Dermis blood vessel endothelial cell (primary cell): ENCODE measurements at places on chromosomes 6 and 20. TPM values are rescaled to one million over a fixed set of nuclear protein-coding genes. Genes with fewer than 3 reads are reported as not detected.

Gene HIVEP2
- total RNA-seq, result 10.6 and 11.7 TPM in 2 replicates

- DNase-seq, result no peak
Observed at GRCh38 chr6:15476631-15477380, 186.0 kb downstream of the DTNBP1 start.

Gene MUC22
- not detected in 2 replicates for total RNA-seq

DNA sequence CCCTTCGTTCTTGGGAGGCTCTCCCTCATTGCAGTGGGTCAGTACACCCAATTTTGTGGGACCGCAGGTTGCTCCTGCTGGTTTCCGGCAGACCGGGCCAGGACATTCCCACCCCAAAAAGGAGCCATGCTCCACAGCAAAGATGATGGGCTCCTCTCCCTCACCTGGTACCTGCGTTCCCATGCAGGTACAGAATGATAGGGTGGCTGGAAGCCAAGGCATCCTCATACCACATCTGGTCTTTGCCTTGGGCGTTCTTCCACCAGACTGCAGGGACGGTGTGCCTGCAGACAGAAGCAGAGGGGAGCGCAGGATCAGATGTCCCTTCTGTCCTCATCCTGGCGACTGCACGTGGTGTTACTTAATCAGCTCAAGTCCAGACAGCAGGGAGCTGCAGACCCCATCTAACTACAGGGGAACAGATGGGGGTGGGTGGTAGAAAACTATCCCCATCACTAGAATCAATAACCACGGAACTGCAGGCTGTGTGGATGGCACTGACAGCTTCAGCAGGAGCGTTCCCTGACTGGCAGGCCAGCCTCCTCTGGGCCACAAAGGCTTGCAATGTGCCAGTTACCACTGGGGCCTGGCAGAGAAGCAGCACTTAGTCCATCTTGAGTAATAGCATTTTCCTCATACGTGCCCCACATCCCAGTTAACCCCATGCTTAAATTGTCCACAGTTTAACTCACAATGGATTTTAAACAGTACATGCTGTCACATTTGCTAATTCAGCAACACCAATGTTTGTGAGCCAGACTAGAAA is 70.4 kb downstream of the ABHD12 start:
- DNase-seq, result no peak

Gene CPNE5
- total RNA-seq, result 12.9 and 14.0 TPM in 2 replicates

Gene SEMG1
- not detected in 2 replicates for total RNA-seq

DNA sequence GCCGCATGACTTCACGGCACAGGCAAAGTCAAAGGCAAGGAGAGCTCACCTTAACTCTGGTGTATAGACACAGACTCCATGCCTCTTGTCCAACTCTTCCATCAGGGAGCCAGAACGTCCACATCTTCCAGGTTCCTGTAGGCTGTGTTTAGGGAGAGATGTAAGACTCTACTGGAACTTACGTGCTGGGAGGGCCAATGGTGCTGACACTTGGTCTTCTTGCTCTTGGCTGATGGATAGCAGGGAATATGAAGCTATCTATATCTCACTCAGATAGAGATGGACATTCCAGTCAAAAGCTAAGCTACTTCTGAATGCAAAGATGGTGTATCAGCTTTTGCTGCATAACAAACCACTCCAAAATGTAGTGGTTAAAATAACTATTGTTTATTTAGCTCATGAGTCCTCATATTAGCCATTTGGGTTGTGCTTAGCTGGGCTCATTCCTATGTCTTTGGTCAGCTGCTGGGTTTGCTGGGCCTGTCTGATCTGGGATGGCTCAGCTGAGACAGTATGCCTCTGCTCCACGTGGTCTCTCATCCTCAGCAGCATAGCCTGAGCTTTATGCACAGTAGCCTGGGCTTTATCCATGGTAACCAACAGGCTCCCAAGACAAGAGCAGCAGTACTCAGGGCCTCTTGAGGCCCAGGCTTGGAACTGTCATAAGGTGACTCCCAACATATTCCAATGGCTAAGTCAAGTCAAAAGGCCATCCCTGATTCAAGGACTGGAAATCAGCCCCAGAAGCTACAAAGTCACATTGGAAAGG is 111.6 kb downstream of the SNX5 start:
- no peak for DNase-seq

- peak; percentile 89 for DNase-seq
Observed at GRCh38 chr20:49344975-49345374, 67.1 kb upstream of the ZNFX1 start.

DNA sequence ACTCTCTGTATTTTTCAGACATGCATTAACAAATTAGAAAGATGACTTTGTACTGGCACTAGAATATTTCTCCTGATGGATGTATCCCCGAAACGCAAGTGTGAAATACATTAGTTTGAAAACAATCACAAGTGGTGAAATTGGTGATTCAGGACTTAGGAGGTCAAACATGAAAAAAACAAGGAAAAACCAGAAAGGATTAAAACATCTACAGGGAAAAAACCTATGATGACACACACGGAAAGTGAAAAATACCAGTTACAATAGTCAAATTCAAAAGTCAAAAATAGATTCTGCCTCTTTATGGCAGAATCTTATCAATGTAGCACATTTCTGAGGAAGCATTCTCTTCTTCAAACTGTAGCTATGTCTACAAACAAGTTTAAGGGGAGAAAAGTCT is 129.0 kb upstream of the SGK1 start:
- no peak for DNase-seq

GRCh38 chr20:31580706-31581105 is 24.4 kb upstream of the ID1 start:
- no peak for DNase-seq

Gene PACSIN1
- total RNA-seq, result not detected in 2 replicates

- DNase-seq, result no peak
Observed at GRCh38 chr6:88141561-88142296, 24.4 kb downstream of the CNR1 start.

Gene DCDC2
- total RNA-seq, result 1.0 and 1.5 TPM in 2 replicates

Gene SDC4
- total RNA-seq, result 41.5 and 79.3 TPM in 2 replicates

DNA sequence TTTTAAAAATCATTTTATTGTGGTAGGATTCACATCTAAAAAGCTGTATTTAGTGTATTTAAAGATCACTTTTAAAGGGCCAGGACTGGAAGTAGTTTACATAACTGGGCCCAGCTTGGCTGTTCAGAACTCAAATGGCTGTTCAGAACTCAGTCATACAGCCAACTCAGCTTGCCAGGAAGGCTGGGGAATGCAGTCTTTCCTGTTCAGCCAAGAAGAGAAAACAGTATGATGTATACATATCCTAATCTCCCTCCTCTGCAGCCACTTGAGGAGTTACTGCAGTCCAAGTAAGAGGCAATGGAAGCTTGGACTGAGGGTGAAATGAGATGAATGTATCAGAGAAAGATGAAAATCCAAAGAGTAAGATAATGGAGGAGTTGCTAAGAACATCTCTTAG is 24.6 kb downstream of the DSTN start:
- DNase-seq, result peak; percentile 87

Gene EFCAB8
- under 0.01 and 0.05 TPM in 2 replicates for total RNA-seq

Gene PARD6B
- 0.28 and 0.85 TPM in 2 replicates for total RNA-seq

- DNase-seq, result no peak
Observed at GRCh38 chr6:80959034-80959433, 793.4 kb downstream of the TENT5A start.

Gene GMDS
- total RNA-seq, result 12.6 and 21.1 TPM in 2 replicates

- peak; percentile 56 for DNase-seq
Observed at GRCh38 chr6:165664559-165665383, 1.7 kb upstream of the PDE10A start.

Gene NOTCH4
- total RNA-seq, result 44.3 and 63.5 TPM in 2 replicates

- no peak for DNase-seq
Observed at GRCh38 chr6:45625191-45625664, 247.5 kb upstream of the SUPT3H start.

Gene FRK
- total RNA-seq, result 0.05 and 0.17 TPM in 2 replicates

DNA sequence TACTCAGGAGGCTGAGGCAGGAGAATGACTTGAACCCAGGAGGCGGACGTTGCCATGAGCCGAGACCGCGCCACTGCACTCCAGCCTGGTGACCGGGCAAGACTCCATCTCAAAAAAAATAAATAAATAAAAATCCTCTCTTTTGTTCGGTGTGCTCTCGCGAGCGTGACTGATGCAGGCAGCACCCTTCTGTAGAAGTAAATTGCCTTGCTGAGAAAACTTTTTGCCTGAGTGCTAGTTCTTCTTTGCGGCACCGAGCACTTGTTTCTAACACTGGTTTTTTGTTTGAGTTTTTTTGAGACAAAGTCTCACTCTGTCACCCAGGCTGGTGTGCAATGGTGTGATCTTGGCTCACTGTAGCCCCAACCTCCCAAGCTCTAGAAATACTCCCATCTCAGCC is 30.5 kb downstream of the PLN start:
- DNase-seq, result no peak

- DNase-seq, result no peak
Observed at GRCh38 chr6:24936641-24937317, 1.0 kb upstream of the RIPOR2 start.

Gene SNPH
- total RNA-seq, result 6.2 and 6.3 TPM in 2 replicates

DNA sequence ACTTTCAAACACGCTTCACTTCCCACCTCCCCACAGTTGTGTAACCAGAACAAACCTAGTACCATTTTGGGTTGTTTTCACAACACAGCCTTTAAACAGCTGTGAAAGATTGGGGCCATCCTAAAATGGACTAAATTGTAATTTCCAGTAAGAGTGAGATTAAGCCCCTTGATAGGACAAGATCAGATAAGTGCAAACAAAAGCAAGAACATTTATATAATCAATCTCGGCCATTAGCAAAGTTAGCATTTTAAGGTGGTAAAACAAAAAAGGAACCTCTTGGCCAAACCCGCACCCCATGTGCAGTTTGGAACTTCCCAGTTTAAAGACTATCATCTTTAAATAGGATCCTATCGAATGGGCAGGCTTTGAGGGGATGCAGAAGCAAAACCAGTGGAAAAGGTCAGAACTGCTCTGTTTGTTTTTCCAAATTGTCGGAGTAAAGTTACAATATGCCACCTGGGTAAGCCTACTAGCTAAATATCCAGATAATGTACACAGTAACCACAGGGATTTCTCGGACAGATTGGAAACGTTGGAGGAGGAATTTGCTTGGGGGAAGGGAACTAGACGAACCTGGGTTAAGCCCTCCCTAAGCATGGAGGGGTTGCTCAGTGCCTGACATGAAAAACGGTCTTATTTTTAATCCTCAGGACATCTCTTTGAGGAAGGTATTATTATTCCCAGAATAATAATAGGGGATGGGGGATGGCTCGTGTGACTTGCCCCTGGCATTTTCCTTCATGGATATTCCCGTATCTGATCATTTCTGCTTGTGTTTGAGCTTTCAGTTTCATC is 159.8 kb upstream of the SALL4 start:
- DNase-seq, result no peak

Gene KCNQ5
- total RNA-seq, result not detected in 2 replicates

Gene DST
- 199 and 265 TPM in 2 replicates for total RNA-seq

DNA sequence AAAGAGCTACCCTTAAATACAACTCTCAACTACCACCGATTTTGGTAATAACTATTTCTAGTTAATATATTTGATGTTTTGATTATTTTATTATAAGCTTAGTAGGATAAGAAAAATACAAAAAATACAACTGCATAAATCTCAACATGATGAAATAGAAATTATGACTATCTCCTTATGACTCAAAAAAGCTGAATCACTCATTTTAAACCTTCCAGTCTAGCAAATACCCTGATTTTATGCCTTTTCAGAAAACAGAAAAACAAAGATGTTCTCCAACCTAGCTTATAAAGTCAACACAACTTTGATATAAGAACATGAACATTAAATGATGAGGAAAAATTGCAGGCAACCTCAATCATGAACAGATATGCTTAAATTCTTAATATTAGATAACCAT is 40.2 kb upstream of the DSE start:
- no peak for DNase-seq

GRCh38 chr20:22698259-22698842 is 114.0 kb upstream of the FOXA2 start:
- DNase-seq, result peak; percentile 47

DNA sequence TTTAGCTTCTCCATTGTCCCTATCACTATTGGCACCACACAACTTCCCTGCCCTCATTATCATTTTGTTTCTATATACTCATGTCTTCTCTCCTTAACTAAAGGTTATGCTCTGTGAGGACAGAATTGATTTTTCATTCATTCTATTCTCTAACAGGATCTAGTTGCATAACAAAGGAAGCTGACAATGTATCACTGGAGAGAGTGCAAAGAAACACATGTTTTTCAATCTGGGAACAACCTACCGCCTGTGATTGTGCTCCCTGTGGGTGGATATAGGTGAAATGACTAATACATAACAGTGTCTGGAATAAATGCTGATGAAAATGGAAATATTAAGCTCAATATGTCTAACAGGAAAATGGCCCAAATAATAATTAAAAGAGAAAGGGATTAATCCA is 56.6 kb downstream of the COL12A1 start:
- no peak for DNase-seq

Gene EYA2
- total RNA-seq, result not detected in 2 replicates

Gene FAM83D
- 23.5 and 67.6 TPM in 2 replicates for total RNA-seq

DNA sequence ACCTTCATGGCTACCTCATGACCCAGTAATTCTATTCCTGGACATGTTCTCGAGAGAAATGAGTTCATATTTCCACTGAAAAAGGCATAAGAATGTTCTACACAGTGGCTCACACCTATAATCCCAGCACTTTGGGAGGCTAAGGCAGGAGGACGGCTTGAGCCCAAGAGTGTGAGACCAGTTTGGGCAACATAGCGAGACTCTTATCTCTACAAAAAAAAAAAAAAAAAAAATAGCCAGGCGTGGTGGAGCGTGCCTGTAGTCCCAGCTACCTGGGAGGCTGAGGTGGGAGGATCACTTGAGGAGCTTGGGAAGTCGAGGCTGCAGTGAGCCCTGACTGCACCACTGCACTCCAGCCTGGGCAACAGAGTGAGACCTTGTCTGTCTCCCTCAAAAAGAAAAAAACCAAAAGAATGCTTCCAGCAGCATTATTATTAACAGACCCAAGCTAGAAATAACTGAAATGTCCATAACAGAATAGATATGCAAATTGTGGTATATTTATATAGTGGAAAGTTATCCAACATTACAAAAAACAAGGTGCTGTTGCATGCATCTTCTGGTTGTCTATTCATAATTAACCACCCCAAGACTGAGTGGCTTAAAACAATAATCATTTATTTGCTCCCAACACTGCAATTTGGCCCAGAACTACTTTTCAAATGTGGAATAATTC is 9.4 kb upstream of the RAB44 start:
- DNase-seq, result no peak

- no peak for DNase-seq
Observed at GRCh38 chr6:159122453-159122852, 46.7 kb upstream of the FNDC1 start.

DNA sequence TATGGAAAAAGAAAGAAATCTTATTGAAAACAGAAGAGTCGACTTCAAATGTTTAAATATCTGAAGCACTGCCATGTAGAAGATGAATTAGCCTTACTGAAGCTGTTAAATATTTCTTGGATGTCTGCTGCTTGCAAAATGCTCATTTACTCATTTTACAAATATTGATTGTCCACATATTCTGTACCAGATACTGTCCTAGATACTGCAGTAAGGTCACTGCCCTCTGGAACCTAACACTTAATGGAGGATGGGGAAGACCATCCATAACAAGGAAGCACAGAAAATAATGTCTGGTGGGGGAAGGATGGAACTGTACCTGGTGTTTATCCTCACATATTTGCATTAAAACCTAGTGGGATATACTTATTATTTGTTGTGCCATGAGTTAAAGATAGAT is 99.0 kb downstream of the RCAN2 start:
- DNase-seq, result no peak
